ENCODE measurements at places on chromosomes 3 and 15.
A peak's percentile ranks its signal among the peaks of the same experiment; 100 is the strongest.

DNA sequence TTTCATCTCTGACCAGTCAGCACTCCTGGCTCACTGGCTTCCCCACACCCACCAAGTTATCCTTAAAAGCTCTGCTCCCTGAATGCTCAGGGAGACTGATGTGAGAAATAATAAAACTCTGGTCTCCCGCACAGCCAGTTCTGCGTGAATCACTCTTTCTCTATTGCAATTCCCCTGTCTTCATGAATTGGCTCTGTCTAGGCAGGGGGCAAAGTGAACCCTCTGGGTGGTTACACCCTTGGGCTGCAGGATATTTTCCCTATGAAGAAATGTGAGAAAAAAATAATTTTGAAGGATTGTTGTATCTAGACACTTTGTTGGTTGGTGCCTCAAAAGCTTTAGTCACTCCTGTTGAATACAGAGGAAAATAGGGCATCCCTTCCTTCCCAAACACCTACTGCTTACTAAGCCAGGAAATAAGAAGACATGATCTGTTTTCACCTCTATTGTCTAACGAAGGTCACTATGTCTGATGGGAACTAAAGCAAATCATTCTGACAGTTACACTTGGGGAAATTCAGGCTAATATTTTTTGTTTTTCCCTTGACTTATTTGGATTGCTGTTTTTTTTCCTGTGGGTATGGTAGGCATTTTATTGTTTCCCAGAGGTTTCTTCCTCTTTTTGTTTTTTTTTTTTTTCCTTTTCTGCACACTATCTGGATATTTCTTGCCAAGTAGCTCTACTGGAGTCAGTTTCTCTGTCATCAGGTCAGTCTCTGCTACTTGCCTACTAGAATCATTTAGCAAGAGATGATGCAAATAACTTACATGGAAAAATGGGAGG lies 15.3 kb upstream of the TNFSF10 start:
- no peak for DNase-seq

- peak; percentile 11 for DNase-seq
Measured at GRCh38 chr3:169811631-169812331, 889 bp upstream of the LRRIQ4 start.

DNA sequence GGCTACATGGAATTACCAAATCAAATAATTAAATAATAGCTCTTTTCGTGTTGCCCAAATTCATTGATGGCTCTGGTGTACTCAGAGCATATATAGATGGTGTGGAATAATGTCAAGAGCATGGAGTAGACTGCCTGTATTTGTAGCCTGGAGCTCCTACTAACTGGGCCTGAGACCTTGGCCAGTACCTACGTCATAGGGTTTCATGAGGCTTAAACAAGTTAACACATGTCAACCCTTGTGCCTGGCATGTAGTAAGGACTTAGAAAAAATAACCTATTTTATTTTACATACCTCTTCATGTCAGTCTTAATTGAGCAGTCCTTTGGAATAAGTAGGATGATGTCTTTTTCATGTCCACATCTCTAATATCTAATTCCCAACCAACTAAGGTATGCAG lies 223.7 kb upstream of the DPH6 start:
- DNase-seq = no peak

DNA sequence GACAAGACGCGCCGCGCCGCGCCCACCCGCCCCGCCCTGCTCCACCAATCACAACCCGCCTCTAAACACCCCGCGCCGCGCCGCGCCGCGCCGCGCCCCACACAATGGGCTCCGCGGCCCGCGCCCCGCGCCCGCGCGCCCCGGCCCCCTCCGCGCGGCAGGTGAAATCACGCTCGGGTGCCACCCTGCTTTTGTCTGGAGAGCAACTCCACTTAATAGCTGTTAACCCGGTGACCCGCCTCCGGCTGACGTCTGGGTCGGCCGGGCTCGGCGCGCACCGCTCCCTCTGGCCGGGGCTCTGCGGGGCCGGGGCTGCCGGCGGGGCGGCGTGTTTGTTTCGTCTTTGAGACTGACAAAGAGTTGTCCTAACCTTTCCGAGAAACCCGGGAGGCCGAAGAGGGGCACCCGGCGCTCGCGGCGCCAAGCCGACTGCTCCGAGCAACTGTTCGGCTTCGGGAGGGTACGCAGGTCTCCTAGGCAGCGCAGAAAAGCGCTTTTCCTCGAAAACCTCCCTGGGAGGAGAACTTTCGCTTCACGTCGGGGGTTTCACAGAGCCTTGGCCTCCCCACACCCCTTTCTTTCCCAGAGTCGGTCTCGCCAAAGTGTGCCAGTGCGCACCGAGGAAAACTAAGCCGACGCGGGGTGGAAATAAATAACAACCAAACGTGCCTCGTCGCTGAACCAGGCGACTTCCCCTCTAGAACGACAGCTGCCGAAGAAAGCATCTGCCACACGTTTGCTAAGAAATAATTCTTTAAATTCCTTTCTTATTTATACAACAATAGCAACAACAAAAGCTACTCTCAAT lies 518.4 kb downstream of the FOXP1 start:
- no peak for DNase-seq

Data from NCI-H460 (cell line).